ENCODE measurements at places on chromosomes 16 and 17.

DNA sequence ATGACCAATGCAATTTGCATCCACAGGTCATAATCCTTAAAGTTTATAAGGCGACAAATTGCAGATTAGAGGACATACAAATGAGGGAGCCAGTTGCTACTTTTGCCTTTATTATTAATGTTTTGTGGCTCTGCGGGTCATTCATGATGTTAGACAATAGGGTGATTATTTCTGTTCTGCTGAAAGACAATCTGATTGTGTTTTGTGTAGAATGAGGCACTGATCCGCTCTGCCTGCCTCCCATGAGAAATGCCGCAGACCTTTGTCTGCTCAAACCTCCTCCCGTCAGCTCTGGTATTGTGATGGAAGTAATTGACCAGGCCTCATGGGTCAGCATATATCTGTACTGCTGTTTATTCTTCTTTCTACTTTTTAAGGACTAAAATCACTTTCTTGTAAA, 224.9 kb downstream of the PRKCA start:
- DNase-seq, result no peak

GRCh38 chr17:47252209-47252608, 1.4 kb upstream of the ITGB3 start:
- no peak for DNase-seq

GRCh38 chr17:49971848-49972485, 3.0 kb downstream of the DLX4 start:
- no peak for DNase-seq

DNA sequence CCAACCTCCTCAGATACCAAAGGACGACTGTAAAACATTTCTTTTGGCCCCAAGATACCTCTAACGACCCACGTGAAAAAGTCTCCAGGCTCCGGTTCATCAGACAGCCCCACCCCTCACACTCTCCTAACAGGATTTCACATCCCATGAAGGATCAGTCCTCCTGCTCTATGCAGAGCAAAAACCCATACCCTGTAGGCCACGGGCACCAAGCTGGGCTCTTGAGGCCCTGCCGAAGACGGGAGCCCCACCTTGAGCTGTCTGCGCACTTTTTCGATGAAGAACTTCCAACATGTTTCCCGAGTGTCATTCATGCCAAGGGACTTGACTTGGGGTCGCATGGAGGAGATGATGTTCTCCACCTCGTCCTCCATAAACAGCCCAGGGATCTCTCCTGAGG, 89.9 kb downstream of the PGS1 start:
- DNase-seq, result no peak
